ENCODE measurements at places on chromosomes 16 and 17.

GRCh38 chr16:87800497-87800896, 34.7 kb upstream of the KLHDC4 start:
- no peak for DNase-seq

- no peak for DNase-seq
These were observed 5.0 kb upstream of the LASP1 start for GRCh38 chr17:38864636-38865398.

GRCh38 chr16:50340578-50340977, 28.2 kb downstream of the BRD7 start:
- DNase-seq = no peak

GRCh38 chr16:67781565-67781921, 24.8 kb downstream of the RANBP10 start:
- peak; percentile 54 for DNase-seq

- no peak for DNase-seq
These were observed 31.4 kb downstream of the STX8 start for GRCh38 chr17:9544221-9544620.

- no peak for DNase-seq
These were observed 708 bp upstream of the NFAT5 start for GRCh38 chr16:69564845-69565670.

DNA sequence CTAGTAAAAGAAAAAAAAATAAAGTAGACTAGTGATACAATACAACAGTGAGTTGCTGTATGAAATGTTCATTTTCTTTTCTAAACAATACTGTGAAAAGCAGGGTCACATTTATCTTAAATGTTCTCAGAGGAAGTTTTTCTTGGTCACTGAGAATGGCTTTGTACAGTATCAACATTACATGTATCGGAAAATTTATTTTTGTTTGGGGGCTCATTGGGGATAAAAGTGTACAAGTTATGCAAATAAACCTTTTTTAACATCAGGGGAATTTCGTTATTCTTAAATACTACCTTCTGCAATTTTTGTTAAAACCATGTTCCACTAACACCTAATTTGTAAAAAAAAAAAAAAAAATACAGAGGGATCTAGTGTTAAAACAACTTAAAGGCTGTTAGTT, 8.7 kb upstream of the ZNF594 start:
- no peak for DNase-seq

- DNase-seq = peak; percentile 70
These were observed at the start of gene FA2H for GRCh38 chr16:74774223-74775139. Gene FA2H (minus strand): TSS chr16:74774820. CDS start chr16:74774755, 65 bp downstream.

DNA sequence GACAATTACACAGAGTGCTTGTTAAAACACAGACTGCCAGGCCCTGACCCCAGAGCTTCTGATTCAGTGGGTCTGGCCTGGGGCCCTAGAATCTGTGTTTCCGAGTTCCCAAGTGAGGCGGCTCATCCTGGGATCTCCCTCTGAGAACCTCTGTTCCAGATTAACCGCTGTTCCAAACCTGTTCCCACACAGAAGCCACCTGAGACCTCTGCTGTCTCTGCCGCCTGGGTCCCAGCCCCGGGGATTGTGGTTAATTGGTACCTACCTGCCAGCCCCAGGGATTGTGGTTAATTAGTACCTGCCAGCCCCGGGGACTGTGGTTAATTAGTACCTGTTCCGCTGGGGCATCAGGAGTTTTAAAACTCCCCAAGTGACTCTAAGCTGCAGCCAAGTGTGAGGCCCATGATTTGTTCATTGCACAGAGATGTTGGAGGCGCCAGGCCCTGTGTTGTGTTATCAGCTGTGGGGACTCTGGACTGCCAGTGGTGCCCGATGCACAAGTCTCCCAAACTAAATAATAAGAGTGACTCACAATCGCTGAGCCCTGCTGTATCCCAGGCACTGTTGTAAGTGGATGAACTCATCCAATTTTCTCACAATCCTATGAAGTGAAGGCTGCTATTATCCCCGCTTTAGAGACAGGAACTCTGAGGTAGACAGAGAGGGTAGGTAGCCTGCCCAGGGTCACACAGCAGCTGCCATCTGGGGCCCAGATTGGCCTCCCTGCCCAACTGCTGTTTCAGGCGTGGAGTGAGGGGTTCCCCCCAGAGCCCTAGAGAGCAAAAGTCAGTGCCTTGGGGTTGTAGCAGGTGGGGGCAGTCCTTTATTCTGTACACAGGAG, 219.7 kb downstream of the IRF8 start:
- no peak for DNase-seq

GRCh38 chr16:10240854-10241613, 58.8 kb upstream of the GRIN2A start:
- DNase-seq = no peak

GRCh38 chr17:77454242-77455095, 313.7 kb downstream of the SEC14L1 start:
- peak; percentile 46 for DNase-seq

- no peak for DNase-seq
These were observed 84.2 kb downstream of the HELZ start for GRCh38 chr17:67160791-67161190.

DNA sequence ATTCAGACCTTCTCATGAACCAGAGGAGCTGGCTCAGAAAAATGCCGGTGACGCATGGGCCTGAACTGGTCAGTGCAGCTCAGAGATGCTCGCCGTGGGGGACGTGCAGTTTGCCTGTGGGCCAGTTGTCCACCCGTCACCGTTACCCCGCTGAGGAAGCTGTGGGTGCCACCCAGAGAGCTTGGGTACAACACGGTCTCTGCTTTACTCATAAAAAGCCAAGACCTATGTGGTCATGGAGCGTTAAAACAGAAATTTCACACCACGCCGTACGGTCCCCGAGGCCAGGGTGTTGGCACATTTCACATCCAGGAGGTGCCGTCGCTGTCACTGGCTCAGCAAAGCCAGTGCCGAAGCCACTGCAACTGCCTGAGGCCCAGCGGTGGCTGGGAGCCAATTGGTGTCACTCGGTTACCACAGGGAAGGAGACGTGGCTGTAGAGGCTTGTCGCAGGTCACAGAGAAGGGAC, 120.9 kb downstream of the METRNL start:
- DNase-seq = peak; percentile 62

GRCh38 chr16:50724306-50724705, 17.6 kb upstream of the CYLD start:
- no peak for DNase-seq

- DNase-seq = no peak
These were observed 9.7 kb downstream of the ADGRG3 start for GRCh38 chr16:57677622-57678369.

- DNase-seq = no peak
These were observed 51.0 kb upstream of the SREBF1 start for GRCh38 chr17:17887752-17888304.

DNA sequence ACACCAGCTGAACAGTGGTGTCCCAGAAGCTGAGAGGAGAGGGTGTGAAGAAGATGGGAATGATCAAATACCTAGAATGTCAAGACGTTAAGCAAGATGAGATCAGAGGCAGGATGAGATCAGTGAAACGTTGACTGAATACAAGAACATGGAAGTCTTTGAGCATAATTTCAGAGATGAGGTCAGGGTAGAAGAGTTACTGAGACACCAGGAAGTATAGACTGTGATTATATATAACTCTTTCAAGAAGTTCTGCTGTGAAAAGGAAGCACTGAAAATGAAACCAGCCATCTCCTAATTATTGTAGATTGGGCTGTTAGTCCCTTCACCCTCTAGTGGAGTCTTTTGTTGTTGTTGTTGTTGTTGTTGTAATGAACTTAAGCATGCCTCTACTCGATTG, 9.1 kb downstream of the SHCBP1 start:
- DNase-seq = no peak

- DNase-seq = no peak
These were observed 37.1 kb downstream of the YWHAE start for GRCh38 chr17:1362964-1363363.

GRCh38 chr17:81961521-81962498, 823 bp upstream of the NOTUM start:
- DNase-seq = no peak

- no peak for DNase-seq
These were observed 10.5 kb downstream of the C17orf75 start for GRCh38 chr17:32331243-32332040.

DNA sequence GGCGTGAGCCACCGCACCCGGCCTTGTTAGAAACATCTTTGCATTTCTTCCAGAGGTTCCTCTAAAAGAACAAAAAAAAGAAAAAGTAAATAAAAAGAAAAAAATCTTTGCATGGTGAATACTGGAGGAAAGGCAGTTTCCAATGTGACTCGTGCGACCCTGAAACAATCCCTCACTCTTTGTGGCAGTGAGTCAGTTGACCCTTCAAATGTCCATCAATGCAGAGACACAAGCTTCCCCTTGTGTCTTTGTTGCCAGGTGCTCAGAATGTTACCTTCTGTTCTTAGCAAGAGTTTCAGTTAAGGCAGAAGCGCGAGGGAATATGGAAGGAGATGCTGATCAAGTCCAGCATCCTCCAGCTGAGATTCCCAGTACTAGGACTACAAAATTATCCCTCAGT, 16.4 kb downstream of the CACNG4 start:
- DNase-seq = no peak

GRCh38 chr17:36089888-36090836, at the start of gene CCL3:
Gene CCL3 (minus strand): TSS chr17:36090143. CDS start chr17:36090058, 85 bp downstream.
- no peak for DNase-seq

DNA sequence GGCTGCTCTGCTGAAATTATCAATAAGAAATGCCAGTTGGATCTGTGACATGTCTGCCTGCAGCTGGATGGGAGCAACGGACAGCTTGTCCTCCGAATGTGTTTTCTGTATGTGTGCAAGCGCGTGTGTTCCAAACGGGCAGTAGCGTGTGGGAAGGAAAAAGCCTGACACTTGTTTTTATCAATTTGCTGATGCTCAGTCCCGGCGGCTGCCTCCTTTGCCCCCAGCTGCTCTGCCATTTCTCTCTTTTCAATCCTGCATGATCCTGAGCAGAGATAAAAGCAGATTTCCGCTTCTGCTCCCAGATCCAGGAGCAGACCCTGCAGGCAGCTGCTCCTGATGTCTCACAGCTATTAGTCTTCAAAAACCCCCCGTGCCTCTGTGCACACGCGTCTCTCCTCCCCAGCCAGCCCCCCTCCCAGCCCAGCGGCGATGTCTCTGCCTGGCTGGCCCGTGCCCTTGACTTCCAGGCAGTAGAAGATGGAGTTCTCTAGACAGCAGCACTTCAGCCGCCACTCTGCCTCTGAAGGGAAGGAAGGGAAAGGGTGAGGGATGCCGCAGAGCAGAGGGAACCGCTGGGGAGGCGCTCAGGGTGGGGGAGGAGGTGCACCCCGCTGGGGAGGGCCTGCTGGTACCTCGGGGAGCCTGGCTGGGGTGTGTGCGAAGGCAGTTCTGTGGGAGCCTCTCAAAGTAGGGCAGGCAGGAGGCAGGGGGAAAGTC, 4.1 kb downstream of the PRCD start:
- DNase-seq = no peak

DNA sequence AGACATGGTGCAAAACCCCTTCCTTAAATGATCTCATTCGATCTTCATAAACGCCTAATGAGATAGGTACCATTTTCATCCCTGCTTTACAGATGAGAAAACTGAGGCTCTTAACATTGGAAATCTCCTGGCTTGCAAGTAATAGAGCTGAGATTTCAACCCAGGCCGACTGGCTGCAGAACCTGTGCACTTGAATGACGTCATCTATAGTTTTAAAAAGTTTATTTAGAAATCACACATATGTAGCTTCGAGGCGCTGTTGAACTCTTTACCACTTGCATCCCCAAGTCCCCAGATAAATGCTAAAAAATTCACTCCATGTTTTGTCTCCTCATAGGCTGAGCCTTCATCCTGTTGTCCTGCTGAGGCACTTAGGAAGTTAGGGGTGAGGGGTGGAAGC, 30.0 kb downstream of the CFAP52 start:
- no peak for DNase-seq

GRCh38 chr17:79786930-79787643, 9.1 kb downstream of the CBX2 start:
- DNase-seq = no peak

- no peak for DNase-seq
These were observed 57.6 kb downstream of the CDRT4 start for GRCh38 chr17:15409721-15410250.

- DNase-seq = no peak
These were observed 19.5 kb downstream of the USP7 start for GRCh38 chr16:8943966-8944759.

DNA sequence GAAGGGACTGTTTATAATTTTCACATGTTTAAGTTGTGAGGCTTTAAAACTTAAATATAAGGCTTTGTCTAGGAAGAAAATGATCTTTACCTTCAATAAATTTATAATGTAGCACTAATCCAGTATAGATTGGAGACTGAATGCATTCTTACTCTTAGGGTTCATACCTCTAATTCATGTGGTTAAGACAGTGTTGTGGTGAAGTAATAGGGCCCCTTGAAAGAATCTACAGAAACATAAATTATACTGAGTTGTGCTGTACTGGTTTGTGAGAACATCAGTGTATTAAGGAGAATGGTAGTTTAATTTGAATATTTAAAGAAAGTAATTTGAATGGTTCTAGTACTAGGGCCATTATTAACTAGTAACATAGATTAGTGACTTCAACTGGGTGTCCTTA, 13.7 kb downstream of the HAPSTR1 start:
- no peak for DNase-seq

DNA sequence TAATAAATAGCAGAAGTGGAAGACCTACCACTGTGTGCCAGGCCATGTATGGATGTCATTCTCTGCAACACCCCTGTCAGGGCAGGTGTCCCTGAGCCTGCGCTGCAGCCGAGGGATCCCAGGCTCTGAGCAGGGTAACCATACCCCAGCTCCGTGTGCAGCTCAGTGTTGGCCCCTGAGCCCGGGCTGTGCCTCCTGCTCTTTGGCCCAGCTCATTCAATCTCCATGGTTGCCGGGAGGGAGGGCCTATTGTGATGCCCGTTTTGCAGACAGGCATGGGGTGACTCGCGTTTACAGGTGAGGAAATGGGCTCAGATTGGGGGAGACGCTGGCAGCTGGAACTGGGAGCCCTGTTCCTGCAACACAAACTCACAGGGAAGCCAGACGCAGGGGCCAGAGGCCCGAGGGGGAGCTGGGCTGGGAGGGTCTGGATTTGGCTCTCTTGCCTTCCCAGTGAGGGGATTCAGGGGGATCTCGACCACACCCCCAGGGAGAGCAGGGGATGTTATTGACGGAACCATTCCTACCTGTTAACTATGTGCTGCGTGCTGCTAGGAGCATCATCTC, 190.5 kb downstream of the IRF8 start:
- no peak for DNase-seq

GRCh38 chr16:27752241-27752640, 202.3 kb downstream of the KATNIP start:
- DNase-seq = no peak

GRCh38 chr17:56892333-56892732, 21.5 kb downstream of the TRIM25 start:
- DNase-seq = no peak

DNA sequence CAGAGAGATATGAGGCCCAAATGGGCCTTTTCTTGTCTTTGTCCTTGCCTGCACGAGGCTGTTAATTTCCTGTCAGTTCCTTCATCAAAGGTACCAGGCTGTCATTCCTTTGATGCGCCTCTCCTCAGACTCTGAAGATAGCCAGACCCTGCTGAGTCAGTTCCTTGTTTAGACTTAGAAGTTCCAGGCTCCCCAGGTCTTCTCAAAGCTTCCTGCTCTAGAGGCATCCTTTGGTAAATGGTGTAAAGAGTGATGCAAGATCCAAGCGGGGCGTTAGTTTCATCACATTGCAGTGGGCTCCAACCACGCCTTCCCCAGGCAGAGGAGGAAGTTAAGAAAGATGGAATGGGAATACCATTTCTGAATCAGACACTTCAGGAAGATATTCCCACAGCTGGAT, 4.0 kb upstream of the CDH11 start:
- no peak for DNase-seq

- peak; percentile 79 for DNase-seq
These were observed at the start of gene MT1F for GRCh38 chr16:56657555-56658326. Gene MT1F (plus strand): TSS chr16:56657959. CDS start chr16:56658059, 100 bp downstream.

GRCh38 chr17:30957741-30958140, 13.1 kb upstream of the RNF135 start:
- no peak for DNase-seq

GRCh38 chr16:83998091-83998490, 30.0 kb downstream of the NECAB2 start:
- no peak for DNase-seq
